DMS53 (cell line): ENCODE measurements at places on chromosomes 4 and X.

- no peak for DNase-seq
Measured at GRCh38 chrX:26613956-26614355, 398.0 kb downstream of the MAGEB5 start.

GRCh38 chr4:475962-476361 is 23.0 kb downstream of the ZNF721 start:
- DNase-seq, result no peak

GRCh38 chrX:40007756-40008705 is 89.7 kb downstream of the BCOR start:
- peak; percentile 61 for DNase-seq

- DNase-seq, result no peak
Measured at GRCh38 chr4:169485086-169485485, 127.3 kb downstream of the NEK1 start.

DNA sequence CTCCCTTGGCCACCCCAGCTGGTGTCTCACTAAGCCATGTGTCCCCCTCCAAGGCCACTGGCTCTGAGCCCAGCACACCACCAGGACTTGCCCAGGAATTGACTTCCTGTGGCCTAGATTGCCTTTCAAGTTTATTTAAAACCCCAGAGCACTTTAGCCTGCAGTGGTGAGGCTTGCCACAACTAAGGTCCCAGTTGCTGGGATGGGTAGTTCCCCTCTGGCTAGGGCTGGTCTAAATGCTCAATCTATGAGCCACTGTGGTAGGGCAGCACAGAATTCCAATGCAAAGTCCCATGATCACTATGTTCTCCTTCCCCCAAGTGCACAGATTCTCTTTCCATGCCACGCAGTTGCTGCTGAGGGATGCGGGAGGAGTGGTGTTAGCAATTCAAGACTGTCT is 61.1 kb upstream of the HCCS start:
- no peak for DNase-seq

- DNase-seq, result no peak
Measured at GRCh38 chr4:35066406-35066805, 1177.9 kb downstream of the ARAP2 start.

DNA sequence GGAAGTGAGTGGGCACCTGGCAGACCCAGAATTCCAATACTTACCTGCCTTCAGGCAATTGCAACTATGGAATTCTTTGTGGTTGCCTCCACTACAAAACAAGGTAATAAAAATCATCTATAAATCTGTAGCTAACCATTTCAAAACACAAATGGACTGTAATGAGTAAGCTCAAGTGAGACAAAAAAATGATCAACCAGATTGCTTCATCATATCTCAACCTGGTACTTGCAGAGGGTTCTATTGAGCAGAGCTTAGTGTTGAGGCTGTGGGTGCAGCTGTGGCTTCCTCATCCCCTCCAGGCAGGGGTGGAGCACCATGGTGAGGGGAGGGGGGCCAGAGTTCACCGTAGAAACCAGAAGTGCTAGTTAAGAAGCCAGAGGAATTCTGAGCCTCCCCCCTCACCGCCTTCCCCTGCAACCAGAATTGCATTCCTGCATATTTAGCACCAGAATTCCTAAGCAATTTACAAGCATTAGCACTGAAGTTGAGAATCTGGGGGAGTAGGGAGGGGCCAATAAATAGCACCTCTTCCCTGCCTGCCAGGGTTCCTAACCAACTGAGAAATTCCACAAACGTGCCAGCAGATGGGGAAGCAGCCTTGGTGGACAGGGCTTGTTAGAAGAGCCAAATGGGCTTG is 11.5 kb downstream of the CTAG1A start:
- no peak for DNase-seq
